ENCODE measurements at places on chromosomes 3 and 15. TPM values are rescaled to one million over a fixed set of nuclear protein-coding genes. Genes with fewer than 3 reads are reported as not detected.

DNA sequence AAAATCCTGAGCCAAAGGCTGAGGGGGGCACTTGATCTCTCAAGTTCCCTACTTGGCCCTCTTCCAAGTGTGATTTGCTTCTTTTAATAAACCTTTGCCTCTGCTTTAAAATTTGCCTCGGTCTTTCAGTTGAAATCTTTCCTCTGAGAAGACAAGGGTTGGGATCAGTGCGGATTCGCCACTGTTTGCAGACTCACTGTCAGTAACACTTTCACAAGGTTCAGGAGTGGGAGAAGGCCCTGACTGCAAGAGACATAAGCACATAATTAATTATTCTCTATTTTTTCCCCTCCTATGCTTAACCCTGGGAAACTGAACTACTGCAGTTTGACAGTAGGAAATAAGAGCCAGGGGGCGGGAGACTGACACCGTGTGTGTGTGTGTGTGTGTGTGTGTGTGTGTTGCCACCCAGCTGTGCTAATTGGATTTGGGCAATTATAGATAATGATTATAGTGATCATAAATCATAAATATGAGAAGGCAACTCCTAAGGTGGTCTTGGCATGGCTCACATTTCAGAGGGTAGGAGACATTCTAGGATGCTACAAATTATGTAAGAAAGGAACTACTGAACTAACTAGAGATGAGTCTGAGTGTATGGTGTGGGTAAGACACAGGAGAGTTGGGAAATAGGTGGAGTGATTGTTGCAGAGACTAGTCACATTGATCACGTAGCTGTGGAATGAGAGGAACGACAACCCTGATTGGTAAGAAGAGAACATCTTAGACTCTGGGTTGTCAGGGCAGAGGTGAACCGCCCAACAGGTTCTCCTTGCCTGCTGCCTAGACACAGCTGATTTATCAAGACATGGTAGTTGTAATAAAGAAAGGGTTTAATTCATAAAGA, 5.5 kb upstream of the ZNF662 start:
- H3K36me3 ChIP-seq, result no peaks in the 10 kb centered on the region
- no peak overlapping the region for H3K4me3 ChIP-seq
- no peak overlapping the region for H3K27ac ChIP-seq

- no peak overlapping the region for H3K27ac ChIP-seq
- no peak for DNase-seq
- no peaks in the 10 kb centered on the region for H3K27me3 ChIP-seq
- H3K4me1 ChIP-seq, result no peaks in the 10 kb centered on the region
Measured at GRCh38 chr3:194267744-194268653, 83.1 kb downstream of the CPN2 start.

GOLGA8O gene
- total RNA-seq, result 0.69 TPM

ALDH1A3 gene
- total RNA-seq, result 3.8 TPM

Data from colonic mucosa (tissue), 4 donors.